ENCODE measurements at places on chromosomes 12 and 14.
A peak's percentile ranks its signal among the peaks of the same experiment; 100 is the strongest.

GRCh38 chr12:52210186-52210924, 18.5 kb upstream of the KRT80 start:
- peak; percentile 66 for DNase-seq

DNA sequence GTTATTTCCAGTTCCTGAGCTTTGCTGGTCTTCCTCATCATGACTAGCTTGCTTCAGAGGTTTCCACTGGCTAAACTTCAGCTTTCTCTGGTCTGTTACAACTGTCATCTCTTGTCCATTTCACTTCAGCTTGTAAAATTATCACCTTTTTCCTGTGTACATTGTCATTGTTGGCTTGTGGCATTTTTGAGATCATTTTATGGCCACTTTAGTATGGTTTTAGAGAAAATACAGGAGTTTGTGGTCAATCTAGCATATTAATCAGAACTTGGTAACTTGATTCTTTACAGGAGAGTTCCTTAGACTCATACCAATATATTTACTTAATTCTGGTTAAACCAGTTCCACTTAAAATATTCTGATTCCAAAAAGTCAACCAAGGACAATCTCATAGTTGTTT, 235.9 kb upstream of the KITLG start:
- no peak for DNase-seq

- no peak for DNase-seq
These were observed 785 bp upstream of the LHX5 start for GRCh38 chr12:113472191-113473121.

- no peak for DNase-seq
These were observed 104.6 kb downstream of the EFCAB11 start for GRCh38 chr14:89849931-89850330.

DNA sequence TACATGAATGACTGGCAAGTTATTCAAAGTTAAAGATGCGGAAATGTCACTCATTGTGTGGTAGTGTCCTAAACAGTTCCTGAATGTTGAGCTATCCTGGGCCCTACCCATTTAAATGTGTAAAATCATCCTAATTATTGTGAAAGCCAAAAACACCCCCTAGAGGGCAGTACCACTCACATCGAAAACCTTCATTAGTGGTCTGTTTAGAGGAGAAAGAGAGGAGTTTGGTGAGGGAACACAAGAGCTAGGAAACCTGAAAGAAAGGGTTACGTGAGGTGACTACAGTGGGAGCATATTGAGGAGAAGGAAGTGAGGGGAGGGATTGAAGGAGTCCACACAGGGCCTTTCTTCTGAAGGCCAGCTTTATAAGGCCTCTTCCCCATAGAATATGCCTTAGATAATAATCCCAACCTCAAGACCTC, 2.5 kb upstream of the TEP1 start:
- no peak for DNase-seq

- DNase-seq: no peak
These were observed 660.1 kb downstream of the MED13L start for GRCh38 chr12:115617391-115617790.

DNA sequence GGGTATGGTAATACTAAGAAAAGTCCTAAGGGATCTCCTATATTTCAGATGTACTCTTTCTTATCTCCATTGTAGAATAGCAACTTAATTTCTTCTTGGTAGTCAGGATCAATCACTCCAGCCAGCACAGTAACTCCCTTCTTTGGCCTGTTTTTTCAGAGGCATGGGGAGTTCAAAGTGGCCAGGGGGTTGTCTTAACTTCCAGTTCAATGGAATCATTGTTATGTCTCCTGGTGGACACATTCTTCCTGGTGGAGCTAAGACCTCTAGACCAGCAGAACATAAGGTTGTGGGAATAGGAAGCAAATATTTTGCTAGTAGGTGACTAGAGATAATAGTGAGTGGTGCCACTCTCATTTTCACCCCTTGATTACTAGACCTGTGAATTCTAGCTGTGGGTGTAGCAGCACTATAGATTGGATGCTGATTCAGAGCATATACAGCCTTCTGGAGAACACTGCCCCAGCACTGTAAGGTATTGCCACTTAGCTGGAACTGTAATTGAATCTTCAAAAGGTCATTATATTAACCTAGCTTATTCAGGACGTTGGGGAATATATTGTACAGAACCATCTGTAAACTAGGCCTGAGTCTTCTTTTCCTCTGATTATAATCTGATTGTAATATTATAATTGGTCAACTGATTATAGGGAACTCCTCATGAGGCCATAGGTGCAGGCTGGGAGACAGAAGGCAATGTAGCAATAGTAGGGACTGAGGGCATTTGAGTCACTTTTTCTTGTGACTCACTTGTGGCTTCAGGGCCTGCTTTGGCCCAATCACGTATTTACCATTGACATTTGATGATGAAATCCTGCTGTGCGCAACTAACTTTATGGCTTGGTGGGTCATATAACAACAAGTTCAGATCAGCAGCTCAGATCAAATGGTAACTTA, 60.2 kb upstream of the ATP2B1 start:
- no peak for DNase-seq

GRCh38 chr14:69582212-69582611, 7.5 kb upstream of the CCDC177 start:
- no peak for DNase-seq

DNA sequence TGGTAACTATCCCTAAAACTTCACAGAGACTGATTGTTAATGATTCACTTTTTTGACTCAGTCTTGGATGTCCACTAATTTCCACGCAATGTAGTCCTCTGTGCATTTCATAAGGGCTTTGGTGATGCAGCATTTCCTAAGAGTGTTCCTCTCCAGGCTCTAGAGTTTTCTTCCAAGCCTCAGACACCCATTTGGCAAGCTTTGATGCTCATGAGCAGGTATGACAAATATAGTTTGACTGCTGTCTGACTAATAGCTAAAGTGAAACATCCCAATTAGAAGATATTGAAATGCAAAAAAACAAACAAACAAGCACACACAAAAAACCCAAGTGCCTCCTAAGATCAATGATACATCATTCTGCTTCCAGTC, 1.5 kb upstream of the VAMP1 start:
- DNase-seq: no peak

- no peak for DNase-seq
These were observed 88.0 kb downstream of the SYT1 start for GRCh38 chr12:78952552-78952929.

GRCh38 chr14:92651106-92651757, 97.2 kb downstream of the LGMN start:
- DNase-seq: no peak

DNA sequence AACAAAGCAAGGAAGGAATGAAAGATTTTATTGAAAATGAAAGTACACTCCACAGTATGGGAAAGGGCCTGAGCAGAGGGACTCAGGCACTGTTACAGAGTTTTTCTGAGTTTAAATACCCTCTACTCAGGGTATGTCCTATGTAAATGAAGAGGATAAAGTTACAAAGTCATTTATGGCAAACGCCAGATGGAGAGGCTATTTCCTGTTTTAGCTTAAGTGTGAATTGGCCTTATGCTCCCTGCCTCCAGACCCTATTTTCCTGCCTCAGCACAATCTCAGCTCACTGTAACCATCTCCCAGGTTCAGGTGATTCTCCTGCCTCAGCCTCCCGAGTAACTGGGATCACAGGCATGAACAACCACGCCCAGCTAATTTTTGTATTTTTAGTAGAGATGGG, 6.8 kb upstream of the PHC1 start:
- DNase-seq: no peak
